ENCODE measurements at places on chromosomes 1 and 21.
A peak's percentile ranks its signal among the peaks of the same experiment; 100 is the strongest.

GRCh38 chr21:25191141-25191540, 416.1 kb downstream of the MRPL39 start:
- no peak for DNase-seq

GRCh38 chr1:87148661-87149060, 180.0 kb upstream of the LMO4 start:
- DNase-seq = no peak

GRCh38 chr1:36256558-36257374, 32.5 kb downstream of the THRAP3 start:
- DNase-seq = no peak

- peak; percentile 57 for DNase-seq
These were observed 58.4 kb upstream of the CACNA1E start for GRCh38 chr1:181424786-181425403.

GRCh38 chr1:167671727-167672511, 41.9 kb downstream of the RCSD1 start:
- DNase-seq = no peak

DNA sequence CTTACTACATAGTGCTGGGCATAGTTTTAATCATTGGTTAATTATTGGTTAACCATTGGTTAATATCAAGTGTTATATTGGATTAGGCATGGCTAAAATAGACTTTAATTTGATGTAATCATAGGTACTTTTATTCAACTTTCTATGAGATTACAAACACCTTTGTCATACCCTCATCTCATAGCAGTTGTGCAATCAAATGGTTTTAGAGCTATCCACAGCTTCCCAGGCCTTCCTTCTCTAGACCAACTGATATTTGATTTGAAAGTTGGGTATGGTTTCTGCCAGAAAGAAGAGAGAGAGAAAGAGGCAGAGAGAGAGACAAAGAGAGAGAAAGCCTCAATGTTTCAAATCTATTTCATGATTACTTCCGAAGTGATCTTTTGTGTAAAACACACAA, 9.6 kb upstream of the RGS1 start:
- DNase-seq = no peak

GRCh38 chr1:6348511-6349191, 44.9 kb downstream of the ACOT7 start:
- DNase-seq = no peak

GRCh38 chr21:15625363-15625762, 104.4 kb upstream of the USP25 start:
- DNase-seq = no peak

- no peak for DNase-seq
These were observed 44.8 kb downstream of the NRDC start for GRCh38 chr1:51833700-51834099.

DNA sequence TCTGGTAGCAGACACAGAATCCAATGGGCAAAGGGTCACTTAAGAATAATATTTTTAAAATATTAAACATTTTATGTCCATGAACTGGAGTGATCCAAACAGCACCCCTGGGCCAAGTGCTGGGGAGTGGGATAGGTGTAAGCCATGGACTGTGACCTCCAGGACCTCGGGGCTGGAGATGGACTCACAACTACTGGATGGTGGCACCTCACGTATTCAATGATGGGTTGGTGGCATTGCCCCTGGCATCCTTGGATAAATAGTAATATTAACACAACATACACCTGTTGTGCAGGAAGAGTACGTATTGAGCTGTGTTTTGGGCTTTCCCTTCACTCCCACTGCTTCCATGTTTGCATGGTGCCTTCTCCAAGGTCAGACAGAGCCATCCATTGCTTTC, 39.3 kb upstream of the TENT5C start:
- no peak for DNase-seq

DNA sequence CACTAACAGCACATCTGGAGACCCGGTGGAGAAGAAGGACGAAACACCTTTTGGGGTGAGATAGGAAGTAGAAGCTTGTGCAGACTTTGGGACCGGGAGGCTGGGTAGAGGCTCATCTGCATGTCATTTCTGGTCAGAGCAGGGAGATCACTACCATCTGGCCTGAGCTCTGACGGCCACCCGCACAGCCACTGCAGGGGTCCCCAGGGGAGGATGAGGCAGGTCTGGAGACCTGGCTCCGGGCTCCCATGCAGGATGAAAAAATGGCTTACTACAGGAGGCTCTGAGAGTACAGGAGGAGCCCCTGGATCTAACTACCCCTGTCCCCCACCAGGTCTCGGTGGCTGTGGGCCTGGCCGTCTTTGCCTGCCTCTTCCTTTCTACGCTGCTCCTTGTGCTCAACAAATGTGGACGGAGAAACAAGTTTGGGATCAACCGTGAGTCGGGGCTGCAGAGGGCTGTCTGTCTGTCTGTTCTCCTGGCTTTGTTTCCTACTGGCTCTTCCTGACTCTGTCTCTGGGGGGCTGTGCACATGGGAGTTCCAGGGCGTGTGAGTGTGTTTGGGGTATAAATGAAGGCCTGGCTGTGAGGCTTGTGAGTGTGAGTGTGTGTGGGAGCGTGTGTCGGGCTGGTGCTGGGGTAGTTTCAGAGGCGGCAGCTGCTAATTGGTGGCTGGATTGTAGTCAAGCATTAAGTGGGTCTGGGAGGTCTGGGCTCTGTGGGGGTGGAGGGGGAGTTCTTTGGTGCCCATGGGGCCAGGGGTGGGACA, 14.1 kb downstream of the NTRK1 start:
- no peak for DNase-seq

GRCh38 chr1:159040206-159040605, 30.5 kb downstream of the IFI16 start:
- no peak for DNase-seq

DNA sequence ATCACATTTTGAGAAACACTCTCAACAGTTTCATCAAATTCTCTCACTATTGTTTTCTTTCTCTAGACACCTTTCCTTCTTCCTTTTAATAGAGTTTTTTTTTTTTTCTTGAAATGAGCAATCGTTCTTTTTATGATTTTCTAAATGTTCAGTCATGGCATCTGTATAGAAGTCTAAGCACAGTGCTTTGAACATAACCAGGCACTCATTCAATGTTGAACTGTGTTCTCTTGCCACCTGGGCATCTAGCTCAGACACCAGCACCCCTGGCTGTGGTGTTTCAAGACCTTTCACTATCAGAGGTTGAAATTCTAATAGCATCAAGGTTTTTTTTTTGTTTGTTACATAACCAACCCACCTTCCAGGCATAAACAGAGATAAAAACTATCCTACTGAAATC, 96.6 kb downstream of the DNM3 start:
- no peak for DNase-seq

GRCh38 chr1:75188892-75189291, 54.7 kb downstream of the LHX8 start:
- no peak for DNase-seq

DNA sequence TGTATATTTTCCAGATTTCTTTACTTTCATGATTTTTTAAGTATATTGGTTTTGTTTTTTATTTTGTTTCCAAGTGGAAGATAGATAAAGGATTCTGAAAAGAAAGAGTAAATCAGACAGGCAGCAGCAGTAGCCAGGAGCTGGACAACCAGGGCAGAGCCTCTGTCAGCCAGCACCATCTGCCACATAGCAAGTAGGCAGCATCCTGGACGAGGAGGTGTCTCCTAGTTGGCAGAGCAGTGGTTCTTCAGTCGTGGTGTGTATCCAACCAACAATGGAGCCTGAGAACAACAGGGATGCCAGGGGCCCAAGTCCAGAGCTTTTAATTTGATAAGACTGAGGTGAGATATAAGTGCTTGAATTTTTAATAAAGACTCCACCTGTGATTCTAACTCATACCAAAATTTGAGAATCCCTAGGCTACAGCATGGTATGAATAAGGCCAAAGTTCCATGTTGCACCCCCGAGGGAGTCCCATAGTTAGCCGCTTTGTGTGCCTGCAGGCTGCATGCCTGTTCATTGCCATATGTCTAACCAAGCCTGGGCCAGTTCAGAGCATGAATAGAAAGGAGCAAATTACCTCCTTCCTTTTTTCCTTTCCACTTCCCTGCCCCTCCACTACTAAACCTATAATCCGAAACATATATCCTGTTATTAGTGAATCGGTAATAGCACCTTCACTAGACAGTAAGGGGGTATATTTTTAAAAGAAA, 153.2 kb downstream of the NTNG1 start:
- no peak for DNase-seq

DNA sequence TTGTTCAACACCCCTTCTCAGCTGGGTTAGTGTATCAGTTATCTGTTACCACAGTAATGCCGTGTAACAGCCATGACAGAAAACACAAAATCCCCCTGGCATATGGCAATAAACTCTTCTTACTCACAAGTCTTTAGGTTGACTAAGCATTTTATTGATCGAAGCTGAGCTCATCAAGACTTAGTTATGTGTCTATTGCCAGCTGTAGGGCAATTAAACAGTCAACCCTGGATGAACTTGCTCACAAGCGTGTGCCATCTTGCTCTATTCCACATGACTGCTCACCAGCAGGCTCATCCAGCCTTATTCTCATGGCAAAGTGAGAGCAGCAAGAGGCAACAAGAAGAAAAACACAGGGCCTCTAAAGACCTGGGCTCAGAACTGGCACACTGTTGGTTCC, 333.8 kb upstream of the PTBP2 start:
- no peak for DNase-seq

- no peak for DNase-seq
These were observed 40.3 kb upstream of the NEK7 start for GRCh38 chr1:198116469-198116868.

DNA sequence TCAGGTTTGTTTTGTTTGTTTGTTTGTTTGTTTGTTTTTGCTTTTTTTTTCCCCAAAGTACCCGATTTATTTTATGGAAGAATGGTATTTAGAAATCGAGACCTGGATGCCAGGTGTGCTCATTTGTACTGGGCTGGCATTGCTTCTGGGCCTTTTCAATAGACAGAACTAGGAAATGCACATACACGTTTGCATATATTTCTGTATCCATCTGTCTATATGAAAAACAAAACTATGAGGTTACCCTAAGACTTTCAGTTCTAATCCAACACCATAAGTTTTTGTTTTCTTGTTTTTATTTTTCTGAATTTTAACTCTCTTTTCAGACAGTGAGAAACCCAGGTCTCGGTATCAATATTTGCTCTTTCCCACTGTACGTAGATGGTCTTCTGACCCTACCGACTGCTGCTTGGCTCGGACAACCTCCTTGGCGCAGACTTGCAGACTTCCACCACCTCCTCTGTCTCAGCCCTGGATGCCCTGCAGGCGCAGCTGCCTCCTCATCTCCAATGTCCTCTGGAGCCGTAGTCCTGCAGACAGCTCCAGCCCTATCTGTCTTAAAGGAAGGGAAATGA, 171.7 kb downstream of the NEK7 start:
- DNase-seq = no peak

DNA sequence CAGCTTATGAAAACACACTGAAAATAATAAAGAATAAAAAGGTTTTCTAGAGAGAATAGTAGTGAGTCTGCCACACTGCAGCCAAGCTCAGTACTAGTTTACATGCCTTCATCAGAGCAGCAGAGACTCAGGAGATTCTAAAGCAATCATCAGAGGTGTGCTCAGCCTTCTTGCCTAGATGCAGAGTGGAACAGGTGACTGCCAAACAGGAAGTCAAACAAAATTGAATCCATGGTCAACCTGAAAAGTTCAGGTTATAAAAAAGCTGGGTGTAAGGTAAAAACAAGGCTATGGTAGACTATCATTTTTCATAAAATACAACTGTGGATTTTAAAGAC, 165.3 kb upstream of the C1orf105 start:
- DNase-seq = no peak

GRCh38 chr21:45898028-45898350, 83.6 kb upstream of the COL6A1 start:
- DNase-seq = no peak
